Stimulated activated CD4-positive, alpha-beta T cell treated with anti-CD3 and anti-CD28 coated beads, Interleukin-4, amount 100 ng/mL, for 24 hours (primary cell): ENCODE measurements at places on chromosomes 6 and 20.

- no peak for DNase-seq
Observed at GRCh38 chr6:20991910-20992309, 457.7 kb downstream of the CDKAL1 start.

DNA sequence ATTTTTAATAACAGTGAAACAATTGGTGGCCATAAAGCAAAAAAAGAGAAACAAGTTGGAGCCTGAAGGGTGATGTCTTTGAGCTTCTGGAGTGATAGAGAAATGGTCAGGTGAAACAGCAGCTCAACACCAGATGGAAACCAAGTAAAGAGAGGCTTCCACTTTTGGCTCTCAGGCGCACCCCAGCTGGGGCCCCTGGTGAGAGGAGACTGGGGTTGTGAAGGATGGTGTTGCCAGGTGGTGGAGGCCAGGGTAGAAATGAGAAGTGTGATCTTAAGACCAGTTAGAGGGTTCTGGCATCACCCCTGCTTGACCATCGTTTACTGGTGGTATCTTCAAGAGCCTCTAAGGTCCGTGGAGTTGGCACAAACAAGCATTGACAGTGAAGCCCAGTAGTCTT lies 126.0 kb upstream of the AKIRIN2 start:
- DNase-seq = no peak

- no peak for DNase-seq
Observed at GRCh38 chr20:17108896-17109295, 117.9 kb upstream of the PCSK2 start.

GRCh38 chr6:73579851-73580246 lies 59.0 kb upstream of the EEF1A1 start:
- no peak for DNase-seq

DNA sequence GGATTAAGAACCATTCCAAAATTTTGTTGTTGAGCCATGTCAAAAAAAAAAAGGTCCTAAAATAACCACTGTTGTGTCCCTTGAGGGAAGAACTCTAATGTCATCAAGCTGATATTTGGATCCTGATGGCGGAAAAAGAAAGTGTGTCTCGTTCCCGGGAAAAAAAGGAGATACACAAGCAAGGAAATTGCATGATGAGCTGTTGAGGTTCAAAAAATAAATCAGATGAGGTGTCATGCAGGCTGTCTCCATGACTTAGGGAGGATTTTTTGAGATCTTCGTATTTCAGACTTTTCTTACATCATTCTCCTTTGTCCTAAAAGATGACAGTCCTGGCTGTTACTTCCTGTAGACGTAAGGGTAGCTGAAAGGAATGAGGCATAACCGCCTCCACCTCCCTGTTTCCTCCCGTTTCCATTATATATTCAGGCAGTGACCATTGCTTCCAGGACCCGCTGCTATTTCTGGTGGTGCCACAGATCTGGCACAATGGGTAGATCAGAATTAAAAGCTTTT lies 117.3 kb upstream of the TNFAIP3 start:
- no peak for DNase-seq

- DNase-seq = no peak
Observed at GRCh38 chr6:5235830-5236229, 24.9 kb downstream of the LYRM4 start.

- DNase-seq = no peak
Observed at GRCh38 chr20:43842126-43843020, 72.3 kb upstream of the TOX2 start.

- no peak for DNase-seq
Observed at GRCh38 chr6:107703606-107704005, 120.5 kb downstream of the SCML4 start.

DNA sequence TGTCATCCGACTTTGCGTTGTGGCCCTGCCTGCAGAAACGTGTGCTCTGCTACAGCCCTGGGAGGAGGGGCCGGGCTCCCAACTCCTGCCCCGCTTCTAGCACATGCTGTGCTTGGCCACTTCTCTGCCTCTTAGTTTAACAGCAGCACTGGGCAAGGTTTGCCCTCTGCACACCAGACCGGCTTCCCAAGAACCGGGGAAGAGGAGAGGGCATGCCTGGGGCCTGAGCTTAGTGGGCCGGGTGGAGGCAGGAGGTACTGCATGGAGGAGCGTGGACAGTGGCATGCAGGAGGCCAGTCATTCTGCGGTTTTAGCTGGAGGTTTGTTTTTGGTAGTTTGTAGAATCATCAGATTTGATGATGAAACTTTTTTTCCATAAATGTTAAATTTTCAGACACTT lies 45.5 kb downstream of the CEP43 start:
- no peak for DNase-seq

- no peak for DNase-seq
Observed at GRCh38 chr6:5813625-5814027, 193.1 kb downstream of the NRN1 start.

DNA sequence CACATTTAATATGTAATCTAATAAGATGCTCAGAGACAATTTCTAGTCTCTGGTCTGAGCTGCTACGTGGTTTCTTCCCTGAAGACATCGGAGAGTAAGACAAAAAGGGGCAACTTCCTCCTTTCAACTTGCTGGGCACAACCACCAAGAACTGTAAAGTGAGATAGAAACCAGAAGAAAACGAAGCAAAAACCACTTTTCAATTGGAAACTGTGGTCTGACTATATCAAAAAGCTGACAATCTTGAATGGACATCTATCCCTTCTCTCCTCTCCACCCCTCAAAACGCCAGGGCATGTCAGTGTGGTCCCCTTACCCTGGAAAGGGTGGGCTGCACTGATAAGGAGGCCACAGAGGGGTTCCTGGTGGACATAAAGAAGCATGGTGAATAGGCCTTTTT lies 269.1 kb downstream of the CD83 start:
- DNase-seq = no peak

- no peak for DNase-seq
Observed at GRCh38 chr20:25046736-25047666, 10.9 kb downstream of the ACSS1 start.
